ENCODE measurements at places on chromosomes 2 and 18.

DNA sequence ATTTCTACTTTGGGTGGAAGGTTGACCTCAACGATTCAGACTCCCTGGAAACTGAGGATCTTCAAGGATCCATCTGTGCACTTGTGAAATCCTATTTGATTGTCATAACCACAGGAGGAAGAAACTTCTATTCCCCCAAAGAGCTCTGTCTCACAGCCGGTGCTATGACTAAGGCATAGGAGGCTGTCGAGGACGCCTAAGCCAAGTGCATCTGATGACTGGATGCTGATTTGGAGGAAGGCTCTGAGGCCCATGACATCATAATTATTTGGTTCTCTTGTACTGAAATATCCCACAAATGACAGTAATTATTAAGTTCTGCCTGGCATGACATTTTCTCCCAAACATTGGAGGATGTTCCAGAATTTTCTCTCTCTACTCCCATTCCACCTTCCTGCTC lies 13.8 kb upstream of the KCNF1 start:
- no peak for DNase-seq

- DNase-seq = no peak
Observed at GRCh38 chr18:64699081-64699480, 550.2 kb upstream of the LINC00305 start.

DNA sequence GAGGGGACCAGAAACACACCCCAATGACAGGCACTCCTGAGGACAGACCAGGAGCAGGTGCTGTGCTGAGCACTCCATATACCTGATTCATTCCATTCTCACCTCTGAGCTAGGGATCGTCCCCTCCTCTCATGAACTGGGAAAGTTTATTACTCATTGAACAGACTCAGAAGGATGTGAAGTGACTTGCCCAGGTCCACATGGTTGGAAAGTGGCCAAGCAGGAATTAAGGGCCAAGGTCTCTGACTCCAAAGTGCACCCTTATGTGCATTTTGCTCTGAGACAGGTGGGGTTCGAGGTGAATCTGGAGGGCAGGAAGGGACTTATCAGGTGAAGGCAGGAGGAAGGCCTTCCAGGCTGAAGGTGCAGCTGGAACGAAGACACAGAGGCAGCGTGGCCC lies 25.1 kb upstream of the PLB1 start:
- no peak for DNase-seq

DNA sequence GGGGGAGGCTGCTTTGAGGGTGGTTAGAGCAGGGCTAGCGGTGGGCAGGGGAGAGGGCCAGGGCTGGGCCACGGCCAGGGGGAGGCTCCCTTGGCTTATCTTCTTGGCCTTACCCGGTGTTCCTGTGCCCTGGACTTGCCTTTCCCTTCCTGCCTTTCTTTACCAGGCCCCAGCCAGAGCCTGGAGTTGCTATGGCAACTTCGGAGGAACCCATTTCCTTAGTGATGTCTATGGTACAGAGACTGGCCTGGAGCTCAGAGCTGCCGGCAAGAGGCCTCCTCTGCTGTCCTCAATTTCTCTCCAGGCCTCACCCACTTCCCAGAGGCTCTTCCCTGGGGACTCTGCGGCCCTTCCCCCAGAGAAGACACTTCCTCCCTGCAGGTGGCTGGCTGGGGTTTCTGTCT lies 11.5 kb downstream of the SPEG start:
- DNase-seq = no peak

GRCh38 chr2:181170256-181170655 lies 189.9 kb downstream of the UBE2E3 start:
- peak; percentile 34 for DNase-seq

DNA sequence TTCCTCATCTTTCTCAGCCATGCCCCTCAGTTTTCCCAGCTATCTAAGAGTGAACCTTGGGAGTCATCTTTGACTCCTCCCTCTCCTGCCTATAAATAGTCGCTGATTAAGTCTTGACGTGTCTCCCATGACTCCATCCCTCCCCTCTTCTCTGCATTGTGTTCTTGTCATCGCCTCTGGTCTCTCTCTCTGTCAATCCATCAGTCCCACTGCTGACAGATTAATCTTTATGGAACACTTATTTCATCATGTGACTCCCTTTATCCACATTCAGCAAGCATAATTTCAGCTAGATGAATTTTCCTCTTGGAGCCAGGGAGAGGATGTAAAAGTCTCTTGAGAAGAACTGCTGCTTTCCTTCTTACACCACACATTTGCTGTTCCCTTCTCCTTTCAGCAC lies 9.4 kb downstream of the ADAM23 start:
- no peak for DNase-seq

- no peak for DNase-seq
Observed at GRCh38 chr18:13500227-13500865, 226.0 kb downstream of the FAM210A start.

DNA sequence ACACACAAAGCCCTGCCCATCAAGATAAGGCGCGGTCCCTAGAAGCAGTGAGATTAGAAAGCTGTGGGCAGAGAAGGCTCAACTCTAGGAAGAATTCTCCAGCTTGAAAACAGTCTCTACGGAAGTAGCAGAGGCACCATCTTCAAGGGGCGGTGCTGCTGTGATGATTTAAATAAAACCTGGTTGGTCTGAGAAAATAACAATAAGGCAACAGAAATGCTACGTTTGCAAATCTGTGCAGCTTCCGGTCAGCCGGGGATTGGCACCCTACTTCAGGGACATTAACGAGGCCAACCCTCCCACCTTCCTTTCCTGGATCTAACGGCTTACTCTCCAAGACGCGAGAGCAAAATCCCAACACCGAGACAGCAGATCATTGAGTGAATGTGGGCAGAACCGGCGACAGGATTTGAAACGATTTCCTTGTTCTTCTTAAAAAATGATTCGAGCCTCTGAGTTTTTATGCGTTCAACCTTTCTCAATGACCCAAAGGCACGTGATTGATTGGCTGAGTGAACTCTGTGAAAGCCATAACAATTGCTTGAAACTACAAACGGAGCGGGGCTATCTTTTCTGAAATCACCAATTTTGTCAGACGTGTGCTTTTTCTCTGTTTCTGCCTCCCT lies 93.7 kb upstream of the ZNF516 start:
- no peak for DNase-seq

- DNase-seq = no peak
Observed at GRCh38 chr2:28583899-28584553, 88.2 kb downstream of the PLB1 start.

DNA sequence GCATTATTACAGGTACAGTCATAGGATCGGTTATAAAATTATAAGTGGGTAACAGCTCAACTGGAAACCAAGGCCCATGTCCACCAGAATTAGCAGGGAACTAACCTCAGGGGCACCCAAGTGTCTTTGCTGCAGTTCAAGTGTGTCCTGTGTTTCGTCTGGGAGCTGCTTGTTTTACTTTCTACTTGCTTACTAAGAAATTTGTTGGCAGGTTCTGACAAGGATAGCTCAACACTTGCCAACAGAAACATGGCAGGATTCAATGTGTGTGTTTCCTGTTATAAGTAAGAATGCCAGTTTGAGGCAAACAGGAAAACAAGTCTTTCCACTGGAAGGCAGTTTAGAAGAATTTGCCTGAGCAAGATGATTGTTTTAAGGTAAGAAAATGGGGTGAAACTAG lies 104.5 kb downstream of the EPHA4 start:
- DNase-seq = no peak

DNA sequence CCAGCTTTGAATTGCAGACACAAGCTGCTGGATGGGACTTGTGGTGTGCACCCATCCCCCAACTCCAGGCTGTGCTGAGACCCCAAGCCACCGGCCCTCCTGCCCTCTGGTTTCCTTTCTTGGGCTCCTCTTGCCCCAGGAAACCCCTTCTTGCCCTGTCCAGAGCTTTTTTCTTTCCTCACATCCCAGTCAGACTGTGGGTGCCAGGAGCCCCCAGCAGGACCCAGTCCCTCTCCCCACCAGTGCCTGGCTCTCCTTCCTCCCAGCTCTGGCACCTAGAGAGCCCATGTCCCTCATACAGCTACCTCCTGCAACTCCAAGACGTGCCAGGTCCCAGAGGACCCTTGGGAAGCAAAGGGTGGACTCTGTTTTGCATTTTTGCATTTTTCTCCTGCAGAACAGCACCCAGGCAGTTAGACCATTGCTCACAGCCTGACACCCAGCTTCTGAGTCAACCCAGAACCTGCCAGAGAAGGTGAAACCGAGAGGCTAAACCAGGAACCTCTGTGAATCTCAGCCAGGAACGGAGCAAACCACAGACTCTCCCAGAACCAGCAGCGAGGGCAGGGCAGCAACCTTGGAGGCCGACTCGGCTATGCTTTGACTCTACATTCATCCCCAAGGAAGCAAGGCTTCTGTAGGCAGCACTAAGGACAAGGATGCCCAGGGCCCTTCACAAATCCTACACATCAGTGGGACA lies 221.1 kb downstream of the ANAPC1 start:
- DNase-seq = no peak

GRCh38 chr2:96898641-96899412 lies 28.9 kb upstream of the SEMA4C start:
- DNase-seq = no peak

Measured in CD4-positive, alpha-beta T cell treated with Interleukin-21 for 1 hour (primary cell).